Left kidney (tissue), 8 donors: ENCODE measurements at places on chromosomes 3 and 15.
A peak's percentile ranks its signal among the peaks of the same experiment; 100 is the strongest.

GRCh38 chr3:5184499-5184898 lies 3.0 kb upstream of the EDEM1 start:
- no peak for DNase-seq

GRCh38 chr3:89108291-89108550 lies 800 bp downstream of the EPHA3 start:
- DNase-seq = no peak

DNA sequence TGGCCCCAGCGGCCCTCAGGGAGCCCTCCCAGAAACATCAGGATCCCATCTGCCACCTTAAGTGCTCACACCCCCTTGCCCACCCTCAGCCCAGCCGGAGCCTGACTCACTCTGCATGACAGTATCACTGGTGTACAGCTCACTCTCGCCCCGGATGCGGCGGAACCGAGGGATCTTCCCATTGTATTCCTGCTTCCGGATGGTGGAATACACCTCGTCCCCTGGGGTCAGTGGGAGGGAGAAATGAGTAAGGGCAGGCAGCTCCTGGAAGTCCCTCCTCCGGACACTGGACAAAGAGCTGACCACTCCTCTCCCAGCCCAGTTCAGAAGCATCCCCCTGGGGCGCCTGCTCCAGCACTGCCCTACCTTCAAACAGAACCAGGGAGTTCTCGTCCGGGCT lies 16.5 kb downstream of the SEMA7A start:
- DNase-seq = no peak

- no peak for DNase-seq
Observed at GRCh38 chr15:48624700-48625099, 20.8 kb downstream of the FBN1 start.

- no peak for DNase-seq
Observed at GRCh38 chr15:58017869-58018268, 47.6 kb downstream of the ALDH1A2 start.

DNA sequence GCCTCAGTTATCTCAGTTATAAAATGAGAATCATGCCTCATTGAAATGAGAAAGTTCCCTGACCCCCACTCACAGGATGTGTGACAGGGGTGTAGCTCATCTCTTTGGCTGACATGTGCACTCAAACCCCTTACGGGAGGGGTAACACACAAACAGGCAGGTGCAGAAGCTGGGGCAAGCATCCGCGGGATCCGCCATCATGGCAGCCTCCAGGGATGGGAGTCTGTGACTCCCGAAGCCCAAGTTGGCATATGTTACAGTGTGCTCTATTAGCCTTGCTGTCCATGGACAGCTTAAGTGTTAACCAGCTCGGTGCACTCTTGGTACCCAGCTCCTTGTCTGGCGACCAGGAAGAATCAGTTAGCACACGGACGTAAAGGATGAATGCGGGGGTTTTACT lies 822.7 kb upstream of the SEMA6D start:
- DNase-seq = no peak

GRCh38 chr3:115139072-115139471 lies 8.0 kb downstream of the ZBTB20 start:
- DNase-seq = no peak

- peak; percentile 53 for DNase-seq
Observed at GRCh38 chr15:83571820-83572707, 81.9 kb upstream of the ADAMTSL3 start.

- no peak for DNase-seq
Observed at GRCh38 chr3:36740787-36741186, 23.6 kb downstream of the DCLK3 start.
